B cell (primary cell): ENCODE measurements at places on chromosomes 6 and 20. TPM values are rescaled to one million over a fixed set of nuclear protein-coding genes. Genes with fewer than 3 reads are reported as not detected.

The COL9A3 gene
- polyA plus RNA-seq: 10.7 and 30.8 TPM in 2 replicates

The KHDRBS2 gene
- 8.9 and 12.2 TPM in 2 replicates for polyA plus RNA-seq

The TMEM217 gene
- polyA plus RNA-seq: 0.49 and 0.73 TPM in 2 replicates

The SASH1 gene
- 0.01 TPM in 2 replicates for polyA plus RNA-seq
